NCI-H510A treated with DMSO at 0.1 percent for 48 hours (cell line): ENCODE measurements at places on chromosomes 7 and 10.

GRCh38 chr7:155489158-155489840 lies 31.4 kb downstream of the EN2 start:
- no peak for DNase-seq

DNA sequence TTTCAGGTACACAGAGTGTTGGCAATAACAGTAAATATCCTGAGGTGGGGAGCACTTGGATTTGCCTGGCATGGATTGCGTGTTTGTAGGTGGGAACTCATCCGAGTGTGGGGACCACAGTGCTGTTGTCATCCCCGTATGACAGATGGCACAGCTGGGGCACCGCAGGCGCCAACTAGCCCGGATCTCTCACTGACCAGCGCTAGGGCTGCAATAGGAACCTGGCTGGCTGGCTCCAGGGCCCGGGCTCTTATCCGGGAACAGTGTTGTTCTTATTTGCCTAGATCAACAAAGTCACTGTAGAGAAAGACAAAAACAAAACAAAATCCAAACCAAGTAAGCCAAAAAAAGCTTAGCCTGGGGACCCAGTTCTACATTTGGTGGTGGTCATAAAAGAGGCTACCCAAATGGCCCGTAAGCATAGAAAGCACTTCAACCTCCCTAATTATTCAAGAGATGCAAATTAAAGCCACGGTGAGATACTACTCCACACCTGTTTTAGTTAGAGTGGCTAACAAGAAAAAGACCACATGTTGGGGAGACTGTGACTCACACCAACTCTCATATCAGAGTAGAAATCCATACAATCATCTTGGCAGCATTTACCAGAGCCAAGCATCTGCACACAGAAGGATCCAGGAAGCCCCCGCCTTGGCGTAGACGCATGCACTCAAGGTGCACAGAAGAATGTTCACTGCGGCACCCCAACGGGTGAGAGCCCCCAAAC lies 27.2 kb upstream of the PFKFB3 start:
- DNase-seq, result no peak

DNA sequence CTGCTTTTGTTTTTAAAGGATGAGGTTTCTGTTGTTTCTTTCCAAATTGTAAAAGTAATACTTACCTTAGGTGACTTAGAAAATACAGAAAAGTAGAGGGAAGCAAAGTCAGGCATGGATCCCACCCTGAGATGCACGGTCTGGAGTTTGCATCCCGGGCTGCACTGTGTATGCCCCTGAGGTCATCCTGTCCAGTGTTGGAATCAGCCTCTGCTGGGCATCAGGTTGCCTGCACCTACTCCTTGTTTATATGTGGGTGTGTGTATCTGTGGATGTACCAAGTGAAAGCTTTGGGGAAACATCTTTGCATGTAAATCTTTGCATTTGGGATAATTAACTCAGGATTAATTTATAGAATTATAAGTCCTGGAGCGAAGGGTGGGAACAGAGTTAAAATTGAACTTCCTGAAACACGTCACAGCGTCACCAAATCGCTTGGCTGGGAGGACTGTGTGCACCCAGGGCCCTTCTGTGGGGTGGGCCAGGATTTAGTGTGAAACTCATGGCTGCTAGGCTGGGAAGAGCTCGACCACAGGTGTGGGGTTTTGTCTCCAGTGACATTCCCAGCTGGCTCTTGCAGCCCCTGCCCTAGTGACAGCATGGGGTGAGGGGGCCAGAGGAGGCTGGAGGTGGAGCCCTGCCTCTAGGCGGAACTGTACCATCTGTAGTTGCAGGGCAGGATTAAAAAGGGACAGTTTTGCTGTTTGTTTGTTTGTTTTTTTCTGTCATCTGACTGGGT lies 27.9 kb downstream of the GTF2IRD1 start:
- DNase-seq, result no peak

DNA sequence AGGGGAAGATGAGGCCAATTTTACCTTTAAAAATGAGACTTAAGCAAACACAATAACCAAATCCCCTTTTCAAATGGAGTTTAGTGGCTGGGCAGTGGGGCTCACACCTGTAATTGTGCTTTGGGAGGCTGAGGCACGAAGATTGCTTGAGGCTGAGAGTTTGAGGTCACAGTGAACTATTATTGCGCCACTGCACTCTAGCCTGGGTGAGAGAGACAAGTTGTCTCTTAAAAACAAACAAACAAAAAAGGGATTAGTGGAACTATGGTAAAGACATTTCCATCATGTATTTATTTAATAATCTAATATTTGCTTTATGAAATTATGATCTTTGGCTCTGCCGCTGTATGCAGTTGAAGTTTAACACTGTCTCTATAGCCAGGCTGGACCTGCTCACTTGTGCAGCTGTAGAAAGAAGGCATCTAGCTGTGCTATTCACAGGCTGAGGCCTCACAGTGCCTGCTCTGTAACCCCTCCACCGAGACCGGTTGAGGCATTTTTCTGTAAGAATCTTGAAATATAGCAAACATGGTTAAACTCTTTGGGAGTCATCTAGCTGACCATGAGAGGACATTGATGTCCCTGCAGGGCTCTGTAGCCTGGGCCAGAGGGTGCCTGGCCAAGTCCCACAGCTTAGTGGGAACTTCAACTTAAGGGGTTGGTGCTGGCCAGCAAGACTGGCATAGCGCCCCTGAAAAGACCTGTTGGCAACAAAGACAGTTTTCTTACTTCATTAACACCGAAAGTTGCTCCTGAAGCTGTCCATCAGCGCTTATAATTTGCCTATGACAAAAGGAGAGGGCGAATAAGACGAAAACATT lies 131.8 kb downstream of the BMPER start:
- no peak for DNase-seq

GRCh38 chr10:80468002-80468401 lies 13.9 kb downstream of the TSPAN14 start:
- DNase-seq, result peak; percentile 56

DNA sequence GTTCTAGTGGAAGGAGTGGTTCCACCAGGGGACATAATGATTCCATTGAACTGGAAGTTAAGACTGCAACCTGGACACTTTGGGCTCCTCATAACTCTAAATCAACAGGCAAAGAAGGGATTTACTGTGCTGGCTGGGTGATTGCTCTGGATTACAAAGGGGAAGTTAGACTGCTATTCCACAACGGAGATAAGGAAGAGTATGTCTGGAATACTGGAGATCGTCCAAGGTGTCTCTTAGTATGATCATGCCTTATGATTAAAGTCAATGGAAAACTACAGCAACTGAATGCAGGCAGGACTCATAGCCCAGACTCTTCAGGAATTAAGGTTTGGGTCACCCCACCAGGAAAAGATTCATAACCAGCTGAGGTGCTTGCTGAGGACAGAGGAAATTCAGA lies 310.6 kb upstream of the MGMT start:
- DNase-seq, result no peak

DNA sequence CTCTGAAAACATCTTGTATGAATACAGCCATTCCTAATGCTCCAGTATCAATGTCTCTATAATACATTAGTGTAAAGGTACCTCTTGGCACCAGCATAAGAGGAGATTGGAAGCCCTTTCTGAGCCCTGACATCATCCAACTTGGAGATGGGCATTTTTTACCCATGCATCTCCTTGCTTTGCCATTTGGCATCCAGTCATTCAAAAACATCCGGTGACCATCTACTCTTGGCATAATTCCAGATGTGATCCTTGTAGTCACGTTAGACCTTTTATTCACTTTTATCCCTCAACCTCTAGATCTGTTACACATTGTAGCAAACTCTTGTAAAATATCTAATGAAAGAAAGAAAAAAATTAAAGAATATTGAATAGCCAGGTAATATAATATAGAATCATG lies 17.9 kb upstream of the SGMS1 start:
- DNase-seq, result no peak

- no peak for DNase-seq
These were observed 147.5 kb upstream of the ASAH2 start for GRCh38 chr10:50398823-50399222.

GRCh38 chr10:119341459-119342301 lies 134.3 kb downstream of the GRK5 start:
- DNase-seq, result no peak

- no peak for DNase-seq
These were observed 642 bp upstream of the PRKG1 start for GRCh38 chr10:51073453-51074237.

DNA sequence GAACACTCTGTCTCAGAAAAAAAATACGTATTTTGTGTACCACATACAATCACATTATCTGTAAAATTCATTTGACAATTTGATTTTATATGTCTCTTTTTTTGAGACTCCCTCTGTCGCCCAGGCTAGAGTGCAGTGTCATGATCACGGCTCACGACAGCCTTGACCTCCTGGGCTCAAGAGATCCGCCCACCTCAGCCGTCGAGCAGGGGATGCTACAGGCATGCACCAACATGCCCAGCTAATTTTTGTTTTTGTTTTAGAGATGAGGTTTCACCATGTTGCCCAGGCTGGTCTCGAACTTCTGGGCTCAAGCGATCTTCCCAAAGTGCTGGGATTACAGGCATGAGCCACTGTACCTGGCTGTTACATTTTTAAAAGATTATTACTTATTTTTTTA lies 11.6 kb upstream of the BAZ1B start:
- no peak for DNase-seq

DNA sequence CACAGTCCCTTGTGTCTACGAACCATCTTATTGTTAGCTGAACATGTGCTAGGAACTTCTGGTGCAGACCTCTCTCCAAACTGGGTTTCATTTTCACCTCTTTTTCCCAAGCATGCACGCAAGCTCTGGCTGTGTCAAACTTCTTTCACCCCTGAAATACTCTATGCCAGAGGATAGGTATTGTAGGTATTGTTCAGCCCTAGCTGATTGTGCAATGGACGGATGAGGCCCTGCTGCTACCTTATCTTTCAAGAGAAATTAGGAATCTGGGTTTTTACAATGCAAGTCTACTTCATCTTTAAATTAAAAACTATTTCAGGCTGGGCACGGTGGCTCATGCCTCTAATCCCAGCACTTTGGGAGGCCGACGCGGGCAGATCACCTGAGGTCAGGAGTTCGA lies 28.3 kb upstream of the MRLN start:
- no peak for DNase-seq

GRCh38 chr10:45450866-45451265 lies 76.8 kb downstream of the ALOX5 start:
- DNase-seq, result no peak

- DNase-seq, result peak; percentile 64
These were observed 32.8 kb downstream of the TMEM130 start for GRCh38 chr7:98836811-98837629.

DNA sequence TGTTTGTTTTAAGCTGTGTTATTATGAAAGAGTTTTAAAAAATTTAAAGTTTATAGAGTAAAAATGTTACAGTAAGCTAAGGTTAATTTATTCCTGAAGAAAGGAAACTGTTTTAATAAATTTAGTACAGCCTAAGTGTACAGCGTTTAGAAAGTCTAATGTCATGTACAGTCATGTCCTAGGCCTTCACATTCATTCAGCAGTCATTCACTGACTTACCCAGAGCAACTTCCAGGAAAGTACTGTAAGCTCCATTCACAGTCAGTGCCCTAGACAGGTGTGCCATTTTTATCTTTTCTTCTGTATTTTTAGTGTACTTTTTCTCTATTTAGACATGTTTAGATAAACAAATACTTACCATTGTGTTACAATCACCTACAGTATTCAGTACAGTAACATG lies 126.8 kb downstream of the TPK1 start:
- DNase-seq, result no peak

- DNase-seq, result no peak
These were observed 33.9 kb downstream of the EN2 start for GRCh38 chr7:155491812-155492211.

DNA sequence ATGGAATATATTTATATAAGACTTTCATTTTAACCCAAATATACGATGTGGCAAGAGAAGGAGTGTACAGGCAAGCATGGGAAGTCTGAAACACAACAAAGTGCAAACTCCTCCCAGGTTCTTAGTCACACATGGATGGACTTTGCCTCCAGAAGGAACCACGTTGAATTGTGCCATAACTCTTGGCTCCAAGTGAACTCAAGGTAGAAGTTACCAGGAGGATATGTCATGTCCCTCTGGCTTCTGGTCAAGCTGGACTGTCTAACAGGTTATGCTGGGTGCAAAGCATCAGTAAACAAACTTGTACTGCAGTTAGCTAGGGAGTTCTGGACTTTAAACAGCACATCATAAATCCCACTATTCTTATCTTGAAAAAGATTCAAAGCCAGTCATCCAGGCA lies 328.3 kb upstream of the TEX47 start:
- no peak for DNase-seq

DNA sequence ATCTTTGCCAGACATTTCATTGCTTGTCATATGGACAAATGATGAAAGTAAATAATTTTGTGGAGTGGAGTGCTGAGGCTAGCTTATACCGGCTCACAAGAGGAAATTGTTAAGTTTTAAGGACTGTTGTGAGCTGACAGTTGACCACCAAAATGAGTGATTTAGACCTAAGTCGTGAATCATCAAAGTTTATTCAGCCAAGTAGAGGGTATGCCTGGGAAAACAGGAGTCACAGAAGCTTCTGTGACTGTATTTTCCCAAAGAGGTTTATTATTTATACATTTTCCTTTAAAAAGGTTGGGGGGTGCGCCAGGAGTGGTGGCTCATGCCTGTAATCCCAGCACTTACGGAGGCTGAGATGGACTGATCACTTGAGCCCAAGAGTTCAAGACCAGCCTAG lies 21.8 kb downstream of the MRPS24 start:
- DNase-seq, result no peak

DNA sequence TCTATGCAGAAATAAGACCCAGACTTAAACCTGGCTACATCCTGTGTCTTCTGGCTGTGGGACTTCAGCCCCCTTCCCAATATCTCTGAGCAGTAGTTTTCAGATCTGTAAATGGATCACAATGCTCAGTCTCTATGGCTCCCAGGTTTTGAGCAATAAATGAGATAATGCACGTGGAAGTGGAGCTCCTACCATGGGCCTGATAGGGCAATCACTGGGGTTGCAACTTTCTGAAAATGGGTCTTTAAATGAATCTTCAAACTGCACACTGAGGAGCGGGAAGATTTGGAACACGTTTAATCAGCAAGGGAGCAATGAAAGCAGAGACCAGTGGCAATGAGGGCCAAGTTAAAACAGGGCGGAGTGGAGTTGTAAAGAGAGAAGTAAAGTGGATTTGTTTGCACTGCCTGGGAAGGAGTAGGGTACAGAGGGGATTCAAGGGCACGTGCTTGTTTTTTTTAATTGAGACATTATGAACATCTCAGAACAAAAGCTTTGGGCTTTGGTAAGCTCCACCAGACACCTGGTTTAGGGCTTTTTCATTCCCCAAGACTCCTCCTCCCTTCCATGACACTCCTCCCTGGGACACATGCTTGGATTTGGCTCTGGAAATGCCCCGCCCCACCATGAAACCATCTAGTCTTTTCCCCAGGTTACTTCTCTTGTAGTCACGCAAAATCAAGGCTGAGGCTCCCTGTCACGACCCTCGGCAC lies 42.7 kb downstream of the PAPSS2 start:
- no peak for DNase-seq

GRCh38 chr7:21076574-21076973 lies 289.9 kb upstream of the SP8 start:
- peak; percentile 64 for DNase-seq

GRCh38 chr7:95006010-95006409 lies 98.6 kb downstream of the PPP1R9A start:
- DNase-seq, result no peak

- no peak for DNase-seq
These were observed 65.0 kb upstream of the CCNY start for GRCh38 chr10:35271086-35271858.
